Activated naive CD4-positive, alpha-beta T cell treated with anti-CD3 and anti-CD28 coated beads for 36 hours (primary cell): ENCODE measurements at places on chromosomes 6 and 20. TPM values are rescaled to one million over a fixed set of nuclear protein-coding genes. Genes with fewer than 3 reads are reported as not detected.
A peak's percentile ranks its signal among the peaks of the same experiment; 100 is the strongest.

DNA sequence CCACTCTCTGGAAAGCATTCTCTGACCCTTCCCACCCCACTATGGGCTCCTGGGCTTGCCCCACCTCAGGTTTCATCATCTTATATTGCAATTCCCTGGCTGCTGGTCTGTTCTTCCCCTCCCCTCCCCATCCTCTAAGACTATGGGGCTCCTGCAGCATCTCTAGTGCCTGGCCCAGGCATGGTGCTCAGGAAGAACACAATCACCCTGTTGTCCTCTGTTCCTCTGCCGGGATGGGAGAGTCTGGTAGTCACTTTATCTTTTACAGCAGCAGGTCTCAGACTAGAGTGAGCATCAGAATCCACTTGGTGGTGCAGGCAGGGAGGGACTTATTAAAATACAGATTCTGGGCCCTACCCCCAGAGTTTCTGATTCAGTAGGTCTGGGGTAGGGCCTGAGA is 5.0 kb upstream of the LPIN3 start:
- no peak for DNase-seq

- DNase-seq = no peak
Observed at GRCh38 chr20:61887596-61888093, 178.0 kb downstream of the TAF4 start.

GRM1 gene
- total RNA-seq = not detected

FAM217A gene
- not detected for total RNA-seq

GRCh38 chr6:1820714-1821113 is 211.0 kb downstream of the FOXC1 start:
- no peak for DNase-seq

DNA sequence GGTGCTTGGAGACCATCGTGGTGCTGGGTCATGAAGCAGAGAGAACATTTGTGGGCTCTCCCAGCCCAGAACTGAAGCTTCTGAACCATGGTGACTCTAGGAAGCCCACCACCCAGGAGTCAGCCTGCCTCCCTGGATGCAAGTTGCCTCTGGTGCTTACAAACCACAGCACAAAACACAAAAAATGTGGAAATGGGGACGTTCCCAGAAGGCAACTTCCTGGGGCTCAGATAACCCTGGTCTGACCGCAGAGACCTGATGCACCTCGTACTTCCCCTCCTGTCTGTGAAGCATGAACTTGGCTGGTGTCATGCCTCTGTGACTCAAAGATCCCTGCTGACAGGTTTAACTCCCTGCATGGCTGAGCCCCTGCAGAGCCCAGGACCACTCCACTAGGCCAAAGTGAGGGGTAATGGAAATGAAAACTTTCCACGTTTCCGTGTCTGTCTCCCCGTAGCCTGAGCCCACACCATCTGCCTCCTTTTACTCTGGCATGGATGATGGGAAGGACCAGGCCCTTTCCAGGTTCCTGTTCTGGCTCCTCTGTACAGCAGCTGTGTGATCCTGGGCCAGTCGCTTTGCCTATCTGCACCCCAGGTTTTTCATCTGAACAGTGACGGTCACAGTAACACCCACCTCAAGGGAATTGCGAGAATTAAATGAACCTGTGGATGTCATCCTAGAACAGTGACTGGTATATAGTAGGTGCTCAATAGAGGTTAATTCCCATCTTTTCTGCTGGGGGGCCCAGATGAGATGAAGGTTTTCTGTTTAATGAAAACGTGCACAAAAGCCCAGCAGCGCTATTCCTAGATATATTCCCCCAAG is 57.7 kb downstream of the PPP1R16B start:
- peak; percentile 81 for DNase-seq

DNA sequence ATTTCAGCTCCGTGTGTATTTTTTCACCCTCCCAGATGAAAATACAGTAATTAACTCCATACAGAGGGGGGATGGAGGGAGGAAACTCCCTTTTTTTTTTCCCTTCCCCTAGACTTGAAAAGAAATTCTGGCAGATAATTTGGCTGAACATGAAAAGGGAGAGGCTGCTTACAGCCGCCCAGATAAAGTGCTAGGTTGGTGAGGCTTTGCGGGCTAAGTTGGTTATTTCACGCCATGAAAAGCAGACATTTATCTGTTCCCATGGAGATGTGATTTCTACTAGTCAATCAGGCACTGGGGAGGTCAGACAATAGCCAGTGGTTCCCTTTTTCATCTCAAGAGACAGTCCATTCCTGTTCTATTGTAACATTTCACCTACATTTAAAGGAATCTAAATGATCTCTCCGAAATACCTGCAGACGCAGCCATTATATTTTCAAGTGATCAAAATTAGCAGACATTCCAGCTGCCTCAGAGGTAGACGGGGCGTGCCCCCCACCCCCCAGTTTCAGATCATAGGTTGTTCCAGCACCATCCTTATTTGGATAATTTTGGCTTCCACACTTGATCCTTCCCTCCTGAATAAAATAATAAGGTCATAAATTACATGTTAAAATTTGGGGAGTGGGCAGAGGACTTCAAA is 143.9 kb upstream of the ZNF217 start:
- no peak for DNase-seq

GRCh38 chr6:79399499-79399898 is 137.7 kb downstream of the LCA5 start:
- no peak for DNase-seq

DNA sequence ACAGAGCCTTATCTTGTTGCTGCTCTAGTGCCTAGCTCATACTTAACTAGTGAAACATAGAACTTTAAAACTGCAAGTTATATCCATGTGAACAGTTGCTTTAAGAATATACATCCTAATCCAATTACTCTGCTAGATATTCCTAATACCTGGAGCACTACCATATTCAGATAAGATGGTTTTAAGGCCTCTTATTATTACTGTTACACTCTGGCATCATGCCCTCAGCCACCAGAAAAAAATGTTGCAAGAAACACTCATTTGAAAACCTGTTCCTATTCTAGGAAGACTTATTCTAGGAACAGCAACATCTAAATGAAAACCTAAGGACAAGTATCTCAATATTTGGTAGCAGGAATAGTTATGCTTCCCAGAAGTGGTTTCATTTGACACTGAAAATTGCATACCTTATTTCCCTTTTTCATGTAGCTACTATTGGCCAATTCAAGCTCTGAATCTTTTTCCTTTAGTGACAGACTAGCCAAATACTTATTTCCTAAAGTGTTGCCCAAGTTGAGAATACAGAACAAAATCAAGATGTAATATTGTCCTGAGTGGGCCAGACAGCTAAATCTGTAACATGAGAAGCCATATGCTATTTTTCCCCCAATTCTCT is 4.8 kb upstream of the MTFR2 start:
- no peak for DNase-seq

- no peak for DNase-seq
Observed at GRCh38 chr6:40668203-40668602, 81.0 kb upstream of the LRFN2 start.

DNA sequence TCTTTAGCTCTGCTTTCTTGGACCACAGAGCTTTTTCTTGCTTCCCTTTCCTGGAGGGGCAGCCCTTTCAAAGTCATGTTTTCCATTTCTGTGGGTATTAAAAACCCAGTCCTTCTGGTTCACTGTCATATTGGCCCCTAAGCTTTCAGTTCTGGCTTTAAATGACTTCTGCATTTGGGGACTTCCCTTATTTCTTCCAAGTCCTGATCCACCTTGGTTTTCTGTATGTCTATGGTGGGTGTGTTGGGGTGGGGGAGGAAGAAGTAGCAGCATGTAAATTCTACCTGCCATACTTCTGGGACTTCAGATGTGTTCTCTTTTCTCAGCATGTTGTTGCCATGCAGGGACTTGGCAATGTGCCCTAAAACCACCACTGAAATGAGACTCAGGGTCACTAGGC is 77.1 kb upstream of the EMILIN3 start:
- DNase-seq = peak; percentile 10

- DNase-seq = no peak
Observed at GRCh38 chr6:126574301-126574700, 234.4 kb downstream of the CENPW start.

DNA sequence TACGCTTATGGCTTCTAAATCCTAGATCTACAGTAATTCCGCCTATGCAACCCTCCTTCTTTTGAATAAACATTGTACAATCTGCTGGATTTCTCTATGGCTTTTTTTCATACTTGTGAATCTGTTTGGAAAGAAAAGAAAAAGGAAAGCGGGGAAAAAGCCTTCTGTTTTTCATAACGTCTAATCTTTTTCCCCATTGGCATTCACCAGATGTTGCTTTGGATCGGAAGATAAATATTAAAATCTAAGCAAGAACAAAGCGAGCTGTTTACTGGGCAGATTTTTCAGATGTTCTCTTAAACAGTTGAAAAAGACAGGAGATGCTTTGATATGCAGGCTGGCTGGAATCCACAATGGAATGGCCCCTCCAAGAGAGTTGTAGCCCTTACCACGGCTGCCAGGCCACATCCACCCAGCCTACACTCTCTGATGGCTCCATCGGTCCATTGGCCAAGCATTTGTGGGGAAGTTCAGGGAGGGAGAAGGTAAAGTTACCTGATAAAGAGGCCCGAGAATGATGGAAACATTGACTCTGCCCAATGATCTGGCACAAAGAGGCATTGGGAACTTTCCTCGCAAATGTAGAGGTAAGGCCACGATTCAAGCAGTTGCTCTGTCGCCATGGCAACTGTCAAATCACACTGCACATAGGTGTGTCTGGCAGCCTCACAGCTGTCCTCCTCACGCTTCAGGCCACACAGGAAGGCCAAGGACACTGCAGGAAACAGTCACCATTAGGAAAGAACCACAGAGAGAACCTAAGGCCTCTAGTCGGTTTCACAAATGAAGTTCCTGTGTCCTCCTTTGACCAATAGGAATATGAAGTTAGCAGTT is 70.3 kb downstream of the PKHD1 start:
- DNase-seq = no peak

DNA sequence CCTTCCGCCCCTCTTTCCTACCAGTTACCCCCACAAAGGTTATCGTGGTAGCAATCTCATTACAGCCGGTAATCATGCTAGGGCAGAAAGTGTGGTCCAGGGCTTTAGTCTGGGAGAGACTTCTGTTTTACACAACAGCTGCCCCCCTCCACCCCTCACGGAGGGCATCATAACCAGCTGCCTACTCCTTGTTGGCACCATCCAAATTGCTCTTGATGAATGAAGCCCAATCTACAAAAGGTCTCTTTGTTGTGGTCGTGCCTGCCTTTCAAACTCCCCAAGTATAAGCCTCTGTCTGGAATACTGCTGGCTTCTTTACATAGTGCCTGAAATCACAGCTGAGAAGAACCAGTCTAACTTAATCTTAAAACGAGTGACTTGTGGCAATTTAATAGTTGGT is 157.9 kb downstream of the INSM1 start:
- no peak for DNase-seq

DNA sequence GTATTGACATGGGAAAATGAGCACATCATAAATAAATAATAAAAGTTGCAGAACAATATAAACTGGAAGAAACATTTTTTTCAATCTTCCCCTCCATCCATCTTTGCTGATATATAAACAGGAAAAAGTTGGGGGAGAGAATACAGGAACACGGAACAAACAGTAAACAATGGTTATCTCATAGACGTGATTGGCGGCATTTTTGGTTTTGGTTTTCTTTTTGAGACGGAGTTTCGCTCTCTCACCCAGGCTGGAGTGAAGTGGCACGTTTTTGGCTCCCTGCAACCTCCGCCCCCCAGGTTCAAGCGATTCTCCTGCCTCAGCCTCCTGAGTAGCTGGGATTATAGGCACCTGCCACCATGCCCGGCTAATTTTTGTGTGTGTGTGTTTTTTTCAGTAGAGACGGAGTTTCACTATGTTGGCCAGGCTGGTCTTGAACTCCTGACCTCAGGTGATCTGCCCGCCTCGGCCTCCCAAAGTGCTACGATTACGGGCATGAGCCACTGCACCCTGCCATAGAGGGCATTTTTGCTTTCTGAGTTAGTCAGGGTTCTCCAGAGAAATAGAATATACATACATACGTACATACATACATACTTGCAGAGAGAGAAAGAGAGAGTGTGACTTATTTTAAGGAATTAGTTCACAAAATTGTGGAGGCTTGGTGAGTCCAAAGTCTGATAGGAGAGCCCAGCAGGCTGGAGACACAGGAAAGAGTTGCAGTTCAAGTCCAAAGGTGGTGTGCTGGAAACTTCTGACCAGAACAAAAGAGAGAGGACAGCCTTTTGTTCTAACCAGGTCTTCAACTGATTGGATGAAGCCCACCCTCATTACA is 22.6 kb downstream of the GNL1 start:
- no peak for DNase-seq

- no peak for DNase-seq
Observed at GRCh38 chr6:141956046-141956761, 176.5 kb upstream of the GJE1 start.

GRCh38 chr6:143191361-143191760 is 130.7 kb downstream of the AIG1 start:
- DNase-seq = no peak

DNA sequence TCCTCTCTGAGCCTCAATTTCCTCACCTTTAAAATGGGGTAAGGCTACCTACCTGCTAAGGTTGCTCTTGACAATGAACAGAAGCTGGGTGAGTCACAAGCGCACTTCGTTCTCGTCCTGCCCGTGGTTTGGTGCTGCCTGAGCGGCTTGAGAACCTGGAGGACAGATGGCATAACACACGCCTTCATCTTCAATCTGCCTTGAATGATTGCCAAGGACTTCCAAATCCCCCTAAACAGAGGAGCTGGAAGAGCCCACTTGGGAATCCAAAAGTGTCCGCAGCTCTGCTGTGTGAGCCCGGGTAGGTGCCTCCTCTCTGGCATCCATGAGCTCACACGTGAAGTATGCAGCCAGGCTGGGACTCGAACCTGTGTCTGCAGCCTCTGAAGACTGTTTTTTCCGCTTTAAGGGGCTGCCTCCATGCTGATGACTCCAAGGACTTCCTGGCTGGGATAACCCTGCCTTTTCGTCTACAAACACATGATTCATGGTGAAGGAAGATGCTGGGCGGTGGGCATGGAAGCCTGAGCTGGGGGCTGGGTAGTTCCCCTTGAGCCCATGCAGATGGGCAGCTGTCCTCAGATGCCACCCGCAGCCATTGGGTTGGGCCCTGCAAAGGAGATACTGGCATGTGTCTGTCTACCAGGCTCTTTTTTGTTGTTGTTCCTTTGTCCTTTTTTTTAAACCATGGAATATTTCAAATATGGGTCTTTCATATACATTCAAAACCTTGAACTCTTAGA is 25.3 kb upstream of the CSNK2A1 start:
- DNase-seq = no peak

GRCh38 chr6:149268146-149268545 is 49.4 kb upstream of the TAB2 start:
- DNase-seq = no peak

DNA sequence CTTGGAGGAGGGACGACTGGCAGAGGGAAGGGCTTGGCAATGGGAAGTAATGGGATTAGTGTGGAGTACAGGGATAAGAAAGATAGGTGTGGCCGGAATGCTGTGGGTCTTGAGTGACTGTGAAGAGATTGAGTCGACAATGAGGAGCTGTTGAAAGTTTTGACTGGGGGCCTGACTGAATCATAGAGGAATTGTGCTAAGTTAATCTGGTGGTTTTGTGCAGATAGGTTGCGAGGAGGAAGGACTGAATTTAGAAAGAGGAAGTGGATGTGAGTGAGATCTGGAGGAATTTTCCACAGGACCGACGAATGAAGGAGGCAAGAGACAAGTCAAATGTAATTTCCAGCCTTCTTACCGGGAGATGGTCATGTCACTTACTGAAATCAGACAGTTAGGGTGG is 143.9 kb upstream of the RALGAPA2 start:
- no peak for DNase-seq

GRCh38 chr20:39897781-39898466 is 791.1 kb downstream of the MAFB start:
- DNase-seq = no peak

KCNQ5 gene
- 12.0 TPM for total RNA-seq

- peak; percentile 62 for DNase-seq
Observed at GRCh38 chr6:142943711-142944123, 1.3 kb downstream of the HIVEP2 start.

TRDN gene
- total RNA-seq = not detected

GRCh38 chr6:117531346-117531745 is 48.9 kb downstream of the DCBLD1 start:
- DNase-seq = no peak

BPIFB1 gene
- total RNA-seq = not detected
